ENCODE measurements at places on chromosomes 3 and 15.

DNA sequence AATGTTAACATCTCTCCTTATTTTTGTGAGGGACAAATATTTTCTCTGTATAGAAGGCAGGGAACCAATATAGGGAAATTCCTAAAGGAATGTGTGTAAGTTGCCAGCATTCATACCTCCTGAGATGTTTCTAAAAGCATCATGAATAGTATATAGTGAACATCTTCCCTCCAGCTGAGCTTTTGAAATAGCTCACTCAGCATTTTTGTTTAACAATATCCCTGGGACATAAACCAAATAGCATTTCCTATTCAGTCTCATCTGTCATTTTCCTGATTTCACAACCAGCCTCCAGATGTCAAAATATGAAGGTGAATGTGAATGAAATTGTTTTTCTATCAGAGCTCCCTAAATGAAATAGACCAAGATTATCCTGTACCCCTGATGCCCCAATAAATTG lies 137.2 kb downstream of the PPM1L start:
- DNase-seq, result no peak

DNA sequence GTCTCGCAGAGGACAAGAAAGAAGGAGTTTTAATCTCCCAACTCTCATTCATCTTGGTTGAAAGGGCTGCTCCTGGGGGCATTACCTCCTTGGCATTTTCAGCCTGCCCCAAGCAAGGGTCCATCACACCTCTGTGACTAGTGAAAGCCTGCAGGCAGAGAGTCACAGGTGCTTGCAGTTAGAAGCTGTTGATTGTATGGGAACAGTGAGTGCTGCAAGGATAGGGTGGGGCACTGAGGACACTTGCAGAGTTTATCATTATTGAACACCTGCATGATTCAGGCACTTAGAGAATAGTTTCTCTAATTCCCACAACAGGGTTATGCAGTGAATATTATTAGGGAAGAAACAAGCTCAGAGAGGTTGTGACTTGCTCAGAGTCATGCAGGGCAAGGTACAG lies 41.7 kb upstream of the IGF2BP2 start:
- no peak for DNase-seq

- no peak for DNase-seq
These were observed 27.0 kb downstream of the SH3BP5 start for GRCh38 chr3:15305359-15305844.

DNA sequence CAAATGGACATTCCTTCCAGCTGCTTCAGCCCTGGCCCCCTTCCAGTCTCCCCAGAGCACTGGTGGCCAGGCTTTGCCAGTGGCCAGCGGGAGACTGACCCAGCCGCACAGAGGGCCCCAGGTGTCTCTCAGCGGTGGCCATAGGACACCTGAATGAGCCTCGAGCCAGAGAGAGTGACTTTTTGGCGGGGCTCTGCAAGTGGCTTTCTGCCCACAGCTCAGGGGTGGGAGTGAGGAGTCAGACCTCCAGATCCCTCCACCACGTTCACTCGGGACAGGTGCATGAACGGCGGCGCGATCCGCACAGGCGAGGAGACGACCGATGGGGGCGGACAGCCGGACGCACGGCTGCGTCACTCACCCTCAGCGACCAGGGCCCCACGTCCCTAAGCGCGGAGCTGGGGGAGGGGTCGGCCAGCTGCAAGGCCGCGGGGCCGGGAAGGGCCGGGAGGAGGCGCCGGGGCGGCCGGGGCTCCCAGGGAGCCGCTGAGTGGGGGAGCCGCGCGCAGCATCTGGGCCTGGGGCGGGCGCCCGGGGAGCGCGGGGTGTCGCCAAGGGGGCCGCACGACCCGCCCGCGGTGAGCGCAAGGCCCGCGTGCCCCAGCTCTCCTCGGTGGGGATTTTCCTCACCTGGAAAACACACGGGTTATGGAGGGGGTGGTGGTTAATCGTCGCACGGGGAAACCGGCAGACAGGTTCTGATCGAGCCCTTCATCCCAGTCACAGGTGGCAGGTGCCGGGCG lies 57.1 kb downstream of the BDH1 start:
- no peak for DNase-seq

GRCh38 chr15:48579945-48580671 lies 65.4 kb downstream of the FBN1 start:
- DNase-seq, result no peak

- DNase-seq, result no peak
These were observed 17.2 kb upstream of the ADIPOQ start for GRCh38 chr3:186825294-186825821.

DNA sequence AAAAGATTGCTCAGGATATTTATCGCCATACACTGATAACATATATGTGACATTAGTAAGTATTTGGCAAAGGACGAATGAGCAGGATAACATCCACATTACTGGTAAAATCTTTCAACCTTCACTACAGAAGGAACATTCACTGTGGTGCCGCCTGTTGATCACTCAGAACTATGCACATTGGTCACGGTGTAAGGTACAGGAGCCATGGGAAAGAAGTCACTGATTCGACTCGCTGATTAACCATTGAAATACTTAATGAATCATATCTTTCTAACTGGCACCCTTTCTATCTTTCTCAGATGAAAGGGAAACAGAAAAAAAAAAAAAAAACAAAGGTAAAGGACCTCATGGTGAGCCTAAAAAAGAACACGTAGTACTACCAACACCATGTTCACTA lies 68.8 kb downstream of the TJP1 start:
- no peak for DNase-seq

- DNase-seq, result no peak
These were observed 19.1 kb downstream of the TRNT1 start for GRCh38 chr3:3145831-3146230.

- DNase-seq, result no peak
These were observed 40.1 kb upstream of the GALNT15 start for GRCh38 chr3:16134173-16134928.
